PC-9 (cell line): ENCODE measurements at places on chromosomes 13 and 19. TPM values are rescaled to one million over a fixed set of nuclear protein-coding genes. Genes with fewer than 3 reads are reported as not detected.

MYH14 gene
- 115 and 169 TPM in 2 replicates for total RNA-seq

DNA sequence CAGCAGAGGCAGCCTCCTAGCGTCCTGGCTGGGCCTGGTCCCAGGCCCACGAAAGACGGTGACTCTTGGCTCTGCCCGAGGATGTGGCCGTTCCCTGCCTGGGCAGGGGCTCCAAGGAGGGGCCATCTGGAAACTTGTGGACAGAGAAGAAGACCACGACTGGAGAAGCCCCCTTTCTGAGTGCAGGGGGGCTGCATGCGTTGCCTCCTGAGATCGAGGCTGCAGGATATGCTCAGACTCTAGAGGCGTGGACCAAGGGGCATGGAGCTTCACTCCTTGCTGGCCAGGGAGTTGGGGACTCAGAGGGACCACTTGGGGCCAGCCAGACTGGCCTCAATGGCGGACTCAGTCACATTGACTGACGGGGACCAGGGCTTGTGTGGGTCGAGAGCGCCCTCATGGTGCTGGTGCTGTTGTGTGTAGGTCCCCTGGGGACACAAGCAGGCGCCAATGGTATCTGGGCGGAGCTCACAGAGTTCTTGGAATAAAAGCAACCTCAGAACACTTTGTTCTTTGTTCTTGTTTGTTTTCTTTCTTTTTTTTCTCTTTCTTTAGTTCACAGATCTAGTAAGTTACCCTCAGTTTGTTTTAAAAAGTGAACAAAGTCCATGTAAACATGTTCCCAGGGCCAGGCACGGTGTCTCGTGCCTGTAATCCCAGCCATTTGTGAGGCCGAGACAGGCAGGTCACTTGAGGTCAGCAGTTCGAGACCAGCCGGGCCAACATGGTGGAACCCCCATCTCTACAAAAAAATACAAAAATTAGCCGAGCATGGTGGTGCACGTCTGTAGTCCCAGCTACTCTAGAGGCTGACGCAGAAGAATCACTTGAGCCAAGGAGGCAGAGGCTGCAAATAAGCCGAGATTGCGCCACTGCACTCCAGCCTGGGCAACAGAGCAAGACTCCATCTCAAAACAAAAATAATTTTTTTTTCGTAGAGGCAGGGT is 10.2 kb downstream of the ANGPTL4 start:
- H3K4me1 ChIP-seq = no peaks in the 10 kb centered on the region; the same call in 1 of the 2 replicates
- no peak for DNase-seq
- no peak overlapping the region for H3K4me3 ChIP-seq
- H3K36me3 ChIP-seq = no peaks in the 10 kb centered on the region

SBK2 gene
- 3.5 and 3.9 TPM in 2 replicates for total RNA-seq

DNA sequence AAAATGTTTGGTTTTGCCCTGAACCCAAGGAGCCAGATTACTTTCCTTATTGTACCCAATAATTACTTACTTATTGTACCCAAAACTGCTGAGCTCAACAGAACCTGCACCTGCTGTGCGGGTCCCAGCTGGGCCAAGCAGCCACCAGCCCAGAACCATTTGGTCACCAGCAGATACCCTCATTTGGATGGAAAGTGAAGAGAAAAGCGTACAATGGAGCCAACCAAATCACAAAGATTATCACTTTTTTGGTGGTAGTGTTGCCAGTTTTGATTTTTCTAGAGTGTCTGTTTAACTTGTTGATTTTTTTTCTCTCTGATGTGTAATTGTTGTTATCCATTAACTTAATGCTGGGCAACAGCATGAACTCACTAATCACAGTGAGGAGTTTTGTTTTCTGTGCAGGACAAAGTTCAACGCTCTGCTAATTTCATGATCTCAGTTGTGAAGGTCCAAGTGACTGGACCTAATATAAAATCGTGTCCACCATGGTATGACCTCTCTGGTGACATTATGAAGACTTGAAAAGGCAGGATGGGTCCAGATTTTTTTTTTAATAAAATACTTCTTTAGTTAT is 23.8 kb downstream of the SPATA13 start:
- no peak for DNase-seq
- 0 out of 2 replicates have a peak, but pooled peaks cover 6% of the 10 kb centered on the region for H3K36me3 ChIP-seq
- H3K4me3 ChIP-seq = no peak overlapping the region
- H3K27ac ChIP-seq = no peak overlapping the region
- no peaks in the 10 kb centered on the region for H3K27me3 ChIP-seq

GRCh38 chr19:23762884-23763711 is 4.4 kb upstream of the ZNF681 start:
- peak overlapping the region; percentile 88 for H3K27ac ChIP-seq
- H3K4me1 ChIP-seq = peaks cover 9% of the 10 kb centered on the region; the same call in 1 of the 2 replicates
- DNase-seq = peak; percentile 91
- H3K4me3 ChIP-seq = peak overlapping the region; percentile 64

DNA sequence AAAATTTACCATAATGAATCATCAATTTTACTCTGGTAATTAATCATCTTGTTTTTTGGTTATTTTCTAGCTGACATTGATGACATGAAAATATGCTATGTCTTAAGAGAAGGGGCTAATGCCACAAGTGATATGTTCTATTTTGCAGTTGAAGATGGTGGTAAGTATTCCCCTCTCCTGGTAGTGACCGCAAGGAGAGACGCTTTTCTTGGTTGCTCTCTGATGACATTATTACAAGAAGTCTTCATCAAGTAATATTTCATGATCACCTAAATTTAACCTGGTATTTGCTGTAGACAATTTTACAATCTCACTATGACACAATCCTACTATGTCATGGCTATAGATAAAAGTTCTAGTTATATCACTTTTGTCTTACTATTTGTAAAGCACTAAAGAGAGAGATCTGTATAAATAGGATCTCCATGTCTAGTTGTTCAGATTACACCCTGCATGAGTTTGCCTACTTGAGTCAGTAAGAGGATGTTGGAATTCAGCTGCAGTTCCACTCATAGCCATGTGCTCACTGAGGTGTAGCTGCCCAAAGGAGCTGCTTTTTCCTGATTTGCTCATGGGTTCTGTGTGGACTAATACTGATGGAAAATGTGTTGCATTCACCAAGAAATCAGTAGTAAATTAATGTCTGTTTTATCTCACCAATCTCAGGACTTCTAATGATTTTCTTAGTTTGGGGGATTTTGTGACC is 10.9 kb downstream of the FREM2 start:
- H3K4me3 ChIP-seq = no peak overlapping the region
- no peak overlapping the region for H3K27ac ChIP-seq
- H3K4me1 ChIP-seq = no peaks in the 10 kb centered on the region
- no peaks in the 10 kb centered on the region for H3K36me3 ChIP-seq
- no peaks in the 10 kb centered on the region for H3K27me3 ChIP-seq
- DNase-seq = no peak

DNA sequence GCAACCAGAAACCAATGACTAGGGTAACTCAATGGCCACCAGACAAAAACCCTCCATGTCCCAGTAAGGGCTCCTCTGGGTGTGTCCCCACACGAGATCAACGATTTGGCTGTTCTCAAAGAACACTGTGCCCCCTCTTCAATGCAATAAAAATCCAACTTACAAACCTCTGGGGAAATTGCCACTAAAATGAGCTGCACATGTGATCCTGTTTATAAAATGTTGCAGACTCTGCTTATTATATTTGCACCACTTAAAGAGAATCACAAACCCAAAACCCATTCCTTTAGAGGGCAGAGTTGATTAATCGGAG is 80.5 kb downstream of the STK24 start:
- H3K4me3 ChIP-seq = no peak overlapping the region
- DNase-seq = no peak
- peak overlapping the region; percentile 30; the same call in 1 of the 2 replicates for H3K27ac ChIP-seq
- H3K36me3 ChIP-seq = peaks cover 11% of the 10 kb centered on the region; the same call in 1 of the 2 replicates
- no peaks in the 10 kb centered on the region for H3K27me3 ChIP-seq

GRCh38 chr13:98439126-98439828 is 137.6 kb downstream of the STK24 start:
- no peak overlapping the region for H3K4me3 ChIP-seq
- no peaks in the 10 kb centered on the region for H3K36me3 ChIP-seq
- no peak for DNase-seq
- no peaks in the 10 kb centered on the region for H3K4me1 ChIP-seq

DNA sequence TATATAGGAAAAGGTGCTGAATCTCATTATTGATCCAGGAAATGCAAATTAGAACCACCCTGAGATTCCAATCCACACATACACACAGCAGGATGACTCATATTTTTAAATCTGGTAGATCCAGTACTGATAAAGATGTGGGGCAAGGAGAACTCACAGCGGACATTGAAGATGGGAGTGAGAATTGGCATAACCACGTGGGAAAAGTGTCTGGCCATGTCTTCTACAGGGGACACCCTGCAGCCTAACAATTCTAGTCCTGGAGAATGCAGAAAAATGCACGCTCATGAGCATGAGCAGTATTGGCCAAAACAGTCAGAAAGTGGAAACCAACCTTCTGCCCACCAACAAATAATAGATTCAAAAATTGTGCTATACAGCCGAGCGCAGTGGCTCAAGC is 13.5 kb upstream of the BCL3 start:
- peak; percentile 96 for DNase-seq
- no peaks in the 10 kb centered on the region for H3K36me3 ChIP-seq
- peaks cover 39% of the 10 kb centered on the region for H3K4me1 ChIP-seq
- peak overlapping the region; percentile 63 for H3K27ac ChIP-seq

CFD gene
- 8.0 and 17.1 TPM in 2 replicates for total RNA-seq

- H3K27me3 ChIP-seq = no peaks in the 10 kb centered on the region
- no peak overlapping the region for H3K27ac ChIP-seq
- no peaks in the 10 kb centered on the region for H3K36me3 ChIP-seq
- H3K4me1 ChIP-seq = no peaks in the 10 kb centered on the region
- no peak for DNase-seq
Measured at GRCh38 chr13:40048551-40048950, 393.1 kb downstream of the COG6 start.

DNA sequence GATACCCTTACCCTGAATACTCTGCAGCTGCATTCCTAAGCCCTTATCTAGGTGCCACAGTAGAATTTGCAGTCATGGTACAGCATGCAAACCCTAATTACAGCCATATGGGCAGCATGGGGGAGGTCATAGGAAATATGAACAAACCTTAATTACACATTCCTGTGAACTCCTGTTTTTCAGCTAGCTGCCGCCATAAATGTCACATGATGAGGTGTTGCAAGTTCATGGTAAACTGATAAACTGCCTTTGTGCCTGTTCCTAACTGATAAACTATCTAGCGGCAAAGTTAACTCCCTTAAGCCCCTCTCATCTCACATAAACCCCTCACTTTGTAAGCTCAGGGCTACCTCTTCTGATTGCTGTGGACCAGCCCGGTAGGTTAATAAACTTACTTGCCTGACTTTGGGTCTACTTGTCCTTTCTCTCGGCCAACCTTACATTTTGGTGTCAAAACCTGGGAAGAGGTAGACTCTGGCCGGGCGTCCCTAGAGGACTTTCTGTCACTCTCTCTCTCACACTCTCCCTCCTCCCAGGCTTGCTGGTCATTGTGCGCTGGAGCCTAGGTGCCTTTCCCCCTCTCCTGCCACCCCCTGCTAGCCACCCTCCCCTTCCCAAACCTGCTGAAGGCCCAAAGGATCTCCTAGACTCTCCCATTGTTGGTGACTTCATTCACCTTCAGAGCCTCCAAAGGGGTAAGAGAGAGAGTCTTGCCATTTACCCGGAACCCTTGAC is 43.3 kb downstream of the ZNF93 start:
- no peaks in the 10 kb centered on the region for H3K4me1 ChIP-seq
- H3K4me3 ChIP-seq = no peak overlapping the region
- H3K27ac ChIP-seq = no peak overlapping the region
- no peak for DNase-seq
- peaks cover 21% of the 10 kb centered on the region; the same call in 1 of the 2 replicates for H3K27me3 ChIP-seq
- H3K36me3 ChIP-seq = no peaks in the 10 kb centered on the region

DNA sequence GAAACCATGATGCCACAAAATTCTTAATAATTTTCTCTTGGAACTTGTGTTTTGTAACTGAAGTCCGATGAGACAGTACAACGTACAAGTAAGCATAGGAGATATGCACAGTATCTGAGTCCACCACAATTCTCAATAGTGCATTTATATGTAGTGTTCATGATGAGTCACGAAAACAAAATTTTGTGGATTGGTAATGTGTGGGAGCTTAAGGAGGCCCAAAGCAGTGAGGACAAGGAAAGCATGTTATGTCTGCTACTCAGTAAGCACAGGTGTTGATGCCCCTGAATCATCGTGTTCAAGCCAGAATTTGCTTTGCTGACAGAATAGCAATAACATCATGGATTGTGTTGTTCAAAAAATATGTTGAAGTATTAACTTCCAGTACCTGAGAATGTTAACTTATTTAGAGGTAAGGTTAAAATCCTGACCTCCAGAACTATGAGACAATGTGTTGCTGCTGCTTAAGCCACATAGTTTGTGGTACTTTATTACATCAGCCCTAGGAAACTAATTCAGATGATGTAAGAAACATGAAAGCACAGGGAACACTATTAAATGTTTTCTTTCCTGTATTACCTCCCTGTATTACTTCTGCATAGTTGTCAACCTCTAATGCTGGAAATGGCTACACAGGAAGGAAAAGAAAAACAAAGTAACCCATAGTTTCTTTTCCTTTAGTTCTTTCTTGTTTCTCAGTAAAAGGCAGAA is 201.3 kb downstream of the SLITRK6 start:
- DNase-seq = no peak
- no peak overlapping the region for H3K27ac ChIP-seq
- H3K36me3 ChIP-seq = no peaks in the 10 kb centered on the region
- no peak overlapping the region for H3K4me3 ChIP-seq
- H3K4me1 ChIP-seq = no peaks in the 10 kb centered on the region
- no peaks in the 10 kb centered on the region for H3K27me3 ChIP-seq

DNA sequence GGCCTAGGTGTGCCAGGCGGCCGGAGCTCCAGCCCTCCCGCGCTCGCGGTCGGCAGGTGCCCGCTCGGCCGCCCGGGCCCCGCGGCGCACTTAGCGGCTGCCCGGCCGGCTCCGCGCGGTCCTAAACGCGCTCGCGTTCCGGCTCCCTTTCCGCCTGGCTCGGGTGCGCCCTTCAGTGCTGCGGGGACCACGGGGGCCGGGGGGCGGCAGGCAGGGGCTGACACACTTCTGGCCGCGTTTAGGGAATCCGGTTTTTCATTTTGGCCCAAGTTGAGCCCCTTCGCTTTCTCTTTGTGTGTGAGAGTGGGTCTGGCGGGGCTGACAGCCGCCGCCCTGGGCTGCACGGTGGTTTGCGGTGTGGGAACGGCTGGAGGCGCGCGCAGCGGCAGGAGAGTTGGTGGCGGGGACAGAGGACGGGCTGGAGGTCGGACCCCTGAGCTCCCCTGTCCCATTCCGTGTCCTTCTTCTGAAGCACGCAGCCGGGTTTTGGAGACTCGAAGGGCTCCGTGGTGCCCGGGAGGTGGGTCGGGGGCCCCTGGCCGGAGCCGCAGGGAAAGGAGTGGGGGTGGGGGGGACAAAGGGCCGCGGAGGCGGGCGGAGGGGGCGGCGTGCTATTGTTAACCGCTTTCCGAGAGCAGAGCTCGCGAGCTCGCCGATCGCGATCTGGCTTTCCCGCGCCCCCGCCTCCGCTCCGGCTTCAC is 3.1 kb downstream of the FGF9 start:
- no peaks in the 10 kb centered on the region for H3K36me3 ChIP-seq
- H3K27me3 ChIP-seq = peaks cover 68% of the 10 kb centered on the region
- no peaks in the 10 kb centered on the region for H3K4me1 ChIP-seq
- no peak overlapping the region for H3K27ac ChIP-seq
- no peak for DNase-seq

MYDGF gene
- total RNA-seq = 60.1 and 76.3 TPM in 2 replicates

- H3K36me3 ChIP-seq = no peaks in the 10 kb centered on the region
- no peaks in the 10 kb centered on the region for H3K4me1 ChIP-seq
- no peak overlapping the region for H3K27ac ChIP-seq
- no peak for DNase-seq
Measured at GRCh38 chr13:48944221-48944620, 31.5 kb upstream of the FNDC3A start.
